ENCODE measurements at places on chromosomes 3 and 15.

- no peak for DNase-seq
Observed at GRCh38 chr15:33360886-33361285, 50.1 kb downstream of the RYR3 start.

- no peak for DNase-seq
Observed at GRCh38 chr3:140394488-140395133, 283.3 kb upstream of the TRIM42 start.

DNA sequence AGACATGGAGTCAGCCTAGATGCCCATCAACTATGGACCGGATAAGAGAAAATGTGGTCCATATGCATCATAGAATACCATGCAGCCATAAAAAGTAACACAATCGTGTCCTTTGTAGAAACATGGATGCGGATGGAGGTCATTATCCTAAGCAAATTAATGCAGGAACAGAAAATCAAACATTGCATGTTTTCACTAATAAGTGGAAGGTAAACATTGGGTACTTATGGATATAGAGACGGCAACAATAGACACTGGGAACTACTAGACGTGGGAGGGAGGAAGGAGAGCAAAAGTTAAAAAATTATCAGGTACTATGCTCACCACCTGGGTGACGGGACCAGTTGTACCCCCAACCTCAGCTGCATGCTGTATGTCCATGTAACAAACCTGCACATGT, 2.5 kb downstream of the PLD1 start:
- DNase-seq = no peak

GRCh38 chr15:85722374-85723152, 72.2 kb downstream of the KLHL25 start:
- no peak for DNase-seq

DNA sequence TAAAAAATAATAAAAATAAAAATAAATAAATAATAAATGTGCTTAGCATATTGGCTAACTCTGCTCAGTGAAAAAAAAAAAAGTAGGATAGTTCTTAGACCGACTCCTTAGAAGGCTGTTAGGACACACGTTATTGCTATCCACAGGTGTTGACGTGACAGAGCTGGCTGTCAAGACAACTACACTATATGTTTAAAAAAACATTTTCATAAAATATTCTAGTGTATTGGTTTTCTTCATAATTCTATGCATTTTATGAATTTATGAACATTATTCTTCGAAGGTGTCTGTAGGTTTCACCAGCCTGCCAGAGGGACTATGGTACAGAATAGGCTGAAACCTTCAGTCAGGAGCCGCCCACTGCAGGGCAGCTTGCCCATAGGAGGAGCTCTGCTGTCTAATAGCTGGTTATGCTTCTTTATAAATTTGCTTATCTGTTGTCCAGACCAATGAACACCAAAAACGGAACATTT, 9.2 kb downstream of the TM4SF1 start:
- no peak for DNase-seq

DNA sequence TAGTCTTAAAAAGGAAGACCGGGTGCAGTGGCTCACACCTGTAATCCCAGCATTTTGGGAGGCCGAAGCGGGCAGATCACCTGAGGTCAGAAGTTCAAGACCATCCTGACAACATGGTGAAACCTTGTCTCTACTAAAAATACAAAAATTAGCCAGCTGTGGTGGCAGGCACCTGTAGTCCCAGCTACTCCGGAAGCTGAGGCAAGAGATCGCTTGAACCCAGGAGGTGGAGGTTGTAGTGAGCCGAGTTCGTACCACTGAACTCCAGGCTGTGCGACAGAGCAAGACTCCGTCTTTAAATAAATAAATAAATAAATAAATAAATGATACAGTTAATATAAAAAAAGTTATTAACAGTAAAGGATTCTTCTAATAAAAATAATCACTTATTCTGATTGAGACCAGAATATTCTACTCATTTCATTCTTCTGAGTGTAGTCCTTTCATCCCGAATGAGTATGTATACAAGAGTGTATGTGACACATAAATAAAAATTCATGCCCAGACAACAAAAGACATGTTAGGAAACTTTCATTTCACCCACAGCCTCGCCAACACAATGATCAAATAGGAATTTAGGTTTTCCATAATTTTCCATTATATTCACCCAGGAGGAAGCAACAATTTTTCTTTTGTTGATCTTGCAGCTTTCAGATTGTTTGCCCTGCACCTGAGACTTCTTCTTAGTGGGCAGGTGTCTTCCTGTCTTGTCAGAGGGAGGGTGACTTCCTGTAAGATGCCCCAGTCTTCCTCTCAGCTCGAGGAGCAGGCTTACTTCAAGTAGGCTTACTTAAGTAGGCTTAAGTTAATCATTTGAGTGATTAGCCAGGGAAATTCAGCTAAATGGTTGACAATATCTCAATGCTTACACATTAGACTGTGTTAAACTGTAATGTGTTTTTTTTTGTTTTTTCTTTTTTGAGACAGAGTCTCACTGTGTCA, 7.8 kb upstream of the NUP210 start:
- DNase-seq = no peak

- no peak for DNase-seq
Observed at GRCh38 chr3:53252096-53252946, 3.5 kb downstream of the TKT start.

- no peak for DNase-seq
Observed at GRCh38 chr15:43361313-43361903, 9.4 kb downstream of the ZSCAN29 start.

- no peak for DNase-seq
Observed at GRCh38 chr3:109265295-109265694, 51.0 kb downstream of the DPPA2 start.

All from frontal cortex (tissue), 4 donors.